ENCODE measurements at places on chromosomes 5 and 9. TPM values are rescaled to one million over a fixed set of nuclear protein-coding genes. Genes with fewer than 3 reads are reported as not detected.

OR1J2 gene
- total RNA-seq, result not detected

SPACA9 gene
- total RNA-seq, result 0.40 TPM

LRRC70 gene
- total RNA-seq, result 0.73 TPM

- peak; percentile 70 for DNase-seq
Observed at GRCh38 chr9:134778841-134779411, 101.7 kb upstream of the FCN2 start.

DNA sequence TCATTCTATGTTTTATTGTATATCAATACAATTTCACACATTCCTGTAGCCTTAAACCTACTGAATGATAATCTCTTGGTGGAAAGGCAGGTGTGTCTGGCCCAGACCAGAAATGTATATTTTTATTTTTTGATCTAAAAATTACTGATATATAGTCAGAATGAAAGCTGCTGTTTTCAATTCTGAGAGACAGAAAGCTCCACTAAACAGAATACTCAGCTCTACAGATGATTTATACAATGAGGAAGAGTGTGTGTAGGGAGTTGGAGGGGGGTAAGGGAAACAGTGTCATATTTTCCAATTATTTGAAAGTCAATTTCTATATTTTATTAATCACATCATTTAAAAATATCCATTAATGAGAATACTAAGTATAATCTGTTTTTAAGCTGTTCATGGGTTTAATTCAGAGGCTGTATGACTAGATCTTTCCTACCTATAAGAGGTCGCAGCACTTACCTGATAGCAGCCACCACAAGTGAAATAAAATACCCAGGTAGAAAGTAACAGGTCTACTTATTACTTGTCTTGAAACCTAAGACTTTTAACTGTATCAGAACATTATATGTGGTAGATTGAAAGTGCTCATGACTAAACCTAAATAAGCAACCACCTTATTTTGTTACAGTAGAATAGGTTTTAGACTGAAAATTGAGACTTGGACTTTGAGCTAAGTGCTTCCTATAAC, 183.4 kb downstream of the TMC1 start:
- DNase-seq, result no peak

DNA sequence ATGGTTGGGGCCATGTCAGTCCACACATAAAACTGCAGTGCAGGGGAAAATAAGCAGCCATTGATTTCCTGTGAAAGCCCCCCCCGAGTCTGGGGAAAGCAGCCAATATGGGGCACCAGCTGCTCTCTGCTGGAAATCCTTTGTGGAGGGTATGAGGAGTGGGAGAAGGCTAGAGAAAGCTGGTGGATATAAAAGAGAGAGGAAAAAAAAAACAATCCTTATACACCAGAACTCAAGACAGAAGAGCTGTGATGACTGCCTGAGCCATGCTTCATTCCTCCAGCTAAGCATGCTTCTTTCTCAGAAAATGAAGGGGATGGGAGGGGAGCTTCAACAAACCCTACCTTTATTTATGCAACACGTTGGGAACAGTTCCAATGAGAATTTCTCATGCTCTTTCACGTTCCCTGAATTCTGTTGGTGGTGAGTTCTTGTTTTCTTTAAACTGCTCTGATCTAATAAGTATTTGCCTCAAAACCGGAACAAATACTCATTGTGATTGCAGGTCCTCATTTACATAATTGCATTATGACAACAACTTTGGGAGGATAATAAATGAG, 688.0 kb upstream of the SEMA6A start:
- DNase-seq, result no peak

GRCh38 chr5:151047814-151048425, 27.5 kb downstream of the GPX3 start:
- peak; percentile 54 for DNase-seq

DNA sequence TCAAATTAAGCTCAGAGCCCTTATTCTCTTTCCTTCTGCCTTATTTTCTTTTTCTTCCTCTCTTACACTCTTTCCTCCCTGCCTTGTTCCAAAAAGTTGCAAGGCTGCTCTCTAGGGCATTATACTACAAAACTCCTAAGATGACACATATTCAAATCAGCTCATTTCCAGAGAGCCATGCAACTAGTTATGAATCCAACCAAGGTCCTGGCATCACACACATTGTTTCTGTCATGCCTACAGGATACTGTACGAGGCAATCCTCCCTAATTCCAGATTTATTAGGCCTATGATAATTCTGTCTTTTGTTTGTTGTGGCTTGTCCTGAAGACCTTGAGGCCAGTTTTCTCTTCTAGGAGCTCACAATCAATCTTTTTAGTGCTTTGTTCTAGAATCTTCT, 87.0 kb upstream of the TBCA start:
- DNase-seq, result no peak

DNA sequence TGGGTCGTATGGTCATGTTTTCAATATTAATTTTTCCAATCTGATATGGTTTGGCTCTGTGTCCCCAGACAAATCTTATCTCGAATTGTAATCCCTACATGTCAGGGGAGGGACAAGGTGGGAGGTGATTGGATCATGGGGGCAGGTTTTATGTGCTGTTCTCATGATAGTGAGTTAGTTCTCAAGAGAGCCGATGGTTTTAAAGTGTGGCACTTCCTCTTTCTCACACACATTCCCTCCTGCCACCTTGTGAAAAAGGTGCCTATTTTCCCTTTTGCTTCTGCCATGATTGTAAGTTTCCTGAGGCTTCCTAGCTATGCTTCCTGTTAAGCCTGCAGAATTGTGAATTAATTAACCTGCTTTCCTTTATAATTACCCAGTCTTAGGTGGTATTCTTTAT, 309.1 kb upstream of the GRIN3A start:
- no peak for DNase-seq

Measured in K562 (cell line).